ENCODE measurements at places on chromosomes 7 and 10. TPM values are rescaled to one million over a fixed set of nuclear protein-coding genes. Genes with fewer than 3 reads are reported as not detected.

The AKR1D1 gene
- total RNA-seq, result not detected

The OAT gene
- total RNA-seq, result 132 TPM

The AOAH gene
- 5.8 TPM for total RNA-seq

The UPK3B gene
- total RNA-seq, result 1.7 TPM

The LLCFC1 gene
- not detected for total RNA-seq

The ZNF92 gene
- total RNA-seq, result 10.9 TPM

The GIMAP4 gene
- total RNA-seq, result 19.1 TPM

The BLNK gene
- 5.9 TPM for total RNA-seq
